ENCODE measurements at places on chromosomes 2 and 18.

- DNase-seq: no peak
Measured at GRCh38 chr2:94997981-94998930, 27.3 kb upstream of the MAL start.

- DNase-seq: no peak
Measured at GRCh38 chr18:59681521-59682004, 15.7 kb downstream of the CCBE1 start.

DNA sequence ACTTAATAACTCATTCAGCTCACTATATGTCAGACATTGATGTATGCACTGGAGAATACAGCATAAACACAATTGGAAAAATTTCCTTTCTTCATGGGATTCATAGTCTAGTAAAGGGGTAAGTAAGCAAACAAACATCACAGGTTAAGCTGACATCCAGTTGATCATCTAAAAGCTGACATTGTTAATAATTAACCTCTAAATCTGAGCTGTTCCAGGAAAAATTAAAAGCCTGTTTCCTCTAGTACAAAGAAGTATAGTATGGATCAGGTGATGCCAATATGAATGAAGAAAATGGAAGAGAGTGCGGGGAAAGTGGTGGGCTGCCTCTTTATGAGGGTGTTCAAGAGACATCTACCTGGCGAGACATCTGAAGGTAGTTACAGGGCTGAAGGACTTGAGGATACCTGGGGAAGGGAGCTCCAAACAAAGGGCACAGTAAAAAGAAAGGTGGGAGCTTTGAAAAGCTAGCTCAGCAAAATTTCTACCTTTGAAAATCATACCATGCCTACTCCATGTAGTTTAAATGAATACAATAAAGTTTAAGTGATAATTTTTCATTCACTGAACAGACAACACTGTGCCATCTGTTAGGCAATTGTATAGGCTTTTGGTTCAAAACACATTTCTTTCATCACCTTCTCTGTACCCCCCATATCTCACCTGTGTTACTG, 619.3 kb downstream of the TRIB2 start:
- DNase-seq: no peak

- no peak for DNase-seq
Measured at GRCh38 chr2:53813151-53813550, 26.3 kb downstream of the ERLEC1 start.

DNA sequence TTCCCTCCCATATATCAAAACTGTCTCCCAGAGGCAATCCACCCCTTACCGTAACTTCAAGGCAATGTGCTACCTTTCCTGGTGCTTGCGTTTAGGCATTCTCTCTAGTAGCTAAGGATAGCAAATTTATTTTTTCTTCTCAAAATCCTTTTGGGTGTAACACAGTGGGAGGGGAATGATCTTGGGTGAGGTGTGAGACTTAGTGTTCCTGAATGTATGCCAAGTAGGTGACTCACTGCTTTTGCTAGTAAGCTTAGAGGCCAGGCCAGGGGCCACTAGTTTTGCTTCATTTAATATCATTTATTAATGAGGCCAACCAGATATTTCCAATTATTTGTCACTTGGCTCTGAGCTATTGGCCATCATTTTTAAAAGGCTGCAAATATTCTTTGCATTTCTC, 135.5 kb downstream of the NAPG start:
- no peak for DNase-seq

GRCh38 chr2:223815884-223816570, 21.4 kb downstream of the AP1S3 start:
- DNase-seq: no peak

- no peak for DNase-seq
Measured at GRCh38 chr2:221641181-221641871, 69.2 kb upstream of the EPHA4 start.

GRCh38 chr2:190696792-190697398, 48.0 kb downstream of the NAB1 start:
- DNase-seq: no peak

DNA sequence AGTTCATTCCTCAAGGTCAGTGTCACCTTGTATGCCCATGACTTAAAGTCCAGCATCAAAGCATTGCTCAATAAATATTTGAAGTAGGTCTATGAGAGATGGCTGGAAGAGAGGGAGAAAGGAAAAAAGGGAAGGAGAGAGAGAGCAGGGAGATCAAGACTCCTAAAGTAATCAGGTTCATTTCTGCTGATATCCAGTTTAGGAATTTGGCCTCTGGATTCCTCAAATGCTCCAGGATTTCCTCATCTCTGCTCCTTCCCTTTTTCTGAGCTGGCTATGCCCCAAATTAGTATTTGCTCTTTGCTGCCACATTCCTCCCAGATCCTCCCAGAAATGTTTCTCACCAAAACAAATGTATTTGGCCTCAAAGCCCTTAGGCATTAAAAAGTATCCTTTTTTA, 739.4 kb upstream of the CHAC2 start:
- DNase-seq: no peak

DNA sequence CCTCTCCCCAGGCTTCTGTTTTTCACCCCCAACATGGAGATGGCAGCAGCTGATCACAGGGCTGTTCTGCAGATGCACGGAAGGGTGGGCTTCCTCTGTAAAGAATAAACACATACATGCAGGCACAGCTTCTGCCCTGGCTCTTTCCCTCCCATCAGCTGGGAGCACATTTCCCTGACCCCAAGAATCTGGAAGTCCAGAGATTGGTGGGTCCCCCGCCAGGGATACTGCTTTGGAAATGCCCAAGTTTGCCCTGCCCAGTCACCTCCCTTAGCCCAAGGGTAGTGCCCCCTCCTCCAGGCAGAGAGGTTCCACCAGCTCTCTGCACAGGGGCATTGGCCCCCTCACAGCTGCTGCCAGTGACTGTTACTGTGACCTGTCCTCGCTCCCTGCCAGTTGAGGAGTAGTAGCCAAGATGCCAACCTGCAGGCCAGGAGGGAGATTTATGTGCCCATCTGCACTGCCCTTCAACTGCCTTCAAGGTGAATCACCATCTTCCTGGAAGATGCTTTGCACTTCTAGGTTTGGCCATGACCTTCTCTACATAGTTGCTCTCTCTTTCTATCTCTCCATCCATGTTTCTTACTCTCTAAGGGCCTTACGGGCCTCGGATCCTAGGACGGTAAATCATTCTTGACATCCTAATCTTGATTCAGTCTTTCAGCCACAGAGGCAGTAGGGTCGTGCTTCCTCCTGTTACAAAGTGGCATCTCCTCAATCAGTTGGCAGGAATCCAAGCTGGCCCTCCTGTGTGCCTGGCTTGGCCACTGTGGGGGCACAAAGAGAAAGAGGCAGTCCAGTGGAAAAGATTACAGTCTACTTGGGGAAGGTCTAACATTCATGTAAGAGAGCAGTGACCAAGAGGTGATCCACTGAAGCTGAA, 121.8 kb downstream of the CTIF start:
- no peak for DNase-seq

GRCh38 chr2:239908744-239909143, 116.4 kb downstream of the NDUFA10 start:
- no peak for DNase-seq

GRCh38 chr2:217945530-217945929, 57.3 kb downstream of the TNS1 start:
- DNase-seq: no peak

DNA sequence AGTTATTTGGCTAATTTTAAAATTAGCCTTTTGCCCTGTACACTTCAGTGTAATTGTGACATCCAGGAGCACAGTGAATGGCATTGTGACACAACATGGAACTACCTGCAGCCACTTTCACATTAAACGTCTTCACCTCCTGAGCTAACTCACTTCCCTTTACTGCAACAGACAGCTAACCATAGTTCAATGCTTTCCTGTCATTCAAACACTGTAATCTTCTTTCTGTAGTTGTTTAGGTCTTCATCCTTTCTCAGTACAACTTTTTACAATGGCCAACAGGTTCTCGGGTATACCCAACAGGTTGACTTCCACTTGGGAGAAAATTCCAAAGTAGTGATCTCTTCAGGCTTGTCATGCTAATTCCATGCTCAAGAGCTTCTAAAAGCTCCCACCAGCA, 8.6 kb upstream of the AGPS start:
- no peak for DNase-seq

- no peak for DNase-seq
Measured at GRCh38 chr2:146873646-146874259, 971.1 kb upstream of the ACVR2A start.

DNA sequence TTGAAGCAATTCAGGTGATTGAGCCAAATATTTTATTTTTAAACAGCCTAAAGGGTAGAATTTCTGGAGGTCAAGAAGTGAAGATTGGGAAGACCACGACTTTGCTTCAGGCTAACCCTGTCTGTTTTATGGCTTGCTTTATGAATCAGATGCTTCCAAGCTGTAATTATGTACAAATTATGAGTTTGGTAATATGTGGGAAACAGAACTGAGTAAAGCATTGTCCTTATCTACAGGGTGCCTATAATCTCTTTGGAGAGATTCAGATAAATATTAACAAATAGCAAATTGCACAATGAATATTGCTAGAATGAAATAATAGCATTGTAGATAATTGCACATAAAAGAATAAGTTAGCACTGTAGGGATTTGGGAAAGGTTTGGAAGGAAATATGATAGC, 539.4 kb upstream of the CDH2 start:
- no peak for DNase-seq

GRCh38 chr18:26471027-26471426, 77.3 kb downstream of the KCTD1 start:
- no peak for DNase-seq

DNA sequence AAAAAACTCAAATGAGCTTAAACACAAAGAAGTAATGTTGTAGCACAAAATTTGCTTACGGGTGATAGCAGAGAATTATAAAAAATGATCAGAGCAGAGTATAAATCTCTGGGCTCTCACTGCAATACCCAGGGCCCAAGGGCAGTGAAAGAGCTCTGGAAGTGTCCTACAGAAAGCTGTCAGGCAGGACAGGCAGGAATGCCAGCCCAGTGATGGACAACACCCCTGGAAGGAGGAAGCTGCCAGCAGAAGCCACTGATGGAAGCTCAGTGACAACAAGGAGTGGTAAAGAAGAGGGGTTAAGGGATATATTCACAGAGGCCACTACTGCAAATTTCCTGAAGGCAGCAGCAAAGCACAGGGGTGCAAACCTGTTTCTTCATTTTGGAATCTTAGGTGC, 214.9 kb downstream of the L3MBTL4 start:
- DNase-seq: no peak

- DNase-seq: no peak
Measured at GRCh38 chr2:30611583-30611982, 164.5 kb downstream of the LCLAT1 start.

DNA sequence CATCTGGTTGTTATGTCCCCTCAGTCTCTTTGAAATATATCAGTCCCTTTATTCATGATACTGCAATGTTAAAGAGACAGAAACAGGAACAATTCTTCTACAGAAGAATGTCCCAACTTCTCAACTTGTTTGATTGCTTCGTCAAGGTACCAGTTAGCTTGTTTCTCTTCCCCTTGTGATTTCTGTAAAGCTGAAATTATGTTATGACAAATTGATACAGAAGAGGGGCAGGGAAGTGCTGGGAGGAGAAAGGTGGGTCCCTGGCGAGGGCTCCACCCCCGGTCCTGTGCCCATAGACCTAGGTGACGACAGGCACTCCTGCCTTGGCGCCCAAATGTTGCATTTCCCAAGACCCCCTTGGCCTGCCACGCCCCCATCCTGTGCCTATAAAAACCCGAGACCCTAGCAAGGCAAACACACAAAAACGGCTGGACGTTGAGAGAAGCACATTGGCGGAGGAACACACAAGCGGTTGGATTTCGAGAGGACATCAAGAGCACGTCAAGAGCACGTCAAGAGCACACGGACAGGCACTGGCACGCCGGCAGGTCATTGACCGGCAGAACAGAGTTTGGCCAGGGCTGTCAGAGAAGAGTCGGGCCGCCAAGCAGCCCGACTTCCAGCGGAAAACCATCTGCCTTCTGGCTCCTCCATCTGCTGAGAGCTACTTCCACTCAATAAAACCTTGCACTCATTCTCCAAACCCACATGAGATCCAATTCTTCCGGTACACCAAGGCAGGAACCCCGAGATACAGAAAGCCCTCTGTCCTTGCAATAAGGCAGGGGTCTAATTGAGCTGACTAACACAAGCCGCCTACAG, 11.5 kb upstream of the RTN4 start:
- DNase-seq: no peak
